ENCODE measurements at places on chromosomes 3 and 15. TPM values are rescaled to one million over a fixed set of nuclear protein-coding genes. Genes with fewer than 3 reads are reported as not detected.

SCG3 gene
- total RNA-seq, result not detected

TPRG1 gene
- 8.0 TPM for total RNA-seq

SLMAP gene
- 22.2 TPM for total RNA-seq

HIGD2B gene
- 0.24 TPM for total RNA-seq

LRRK1 gene
- total RNA-seq, result 2.9 TPM

GRAMD2A gene
- not detected for total RNA-seq

GRCh38 chr3:185631508-185632206, 45.6 kb downstream of the SENP2 start:
- DNase-seq, result no peak
- no peak overlapping the region for H3K27ac ChIP-seq
- no peaks in the 10 kb centered on the region for H3K27me3 ChIP-seq
- peaks cover 4% of the 10 kb centered on the region for H3K36me3 ChIP-seq
- H3K4me3 ChIP-seq, result no peak overlapping the region

DNA sequence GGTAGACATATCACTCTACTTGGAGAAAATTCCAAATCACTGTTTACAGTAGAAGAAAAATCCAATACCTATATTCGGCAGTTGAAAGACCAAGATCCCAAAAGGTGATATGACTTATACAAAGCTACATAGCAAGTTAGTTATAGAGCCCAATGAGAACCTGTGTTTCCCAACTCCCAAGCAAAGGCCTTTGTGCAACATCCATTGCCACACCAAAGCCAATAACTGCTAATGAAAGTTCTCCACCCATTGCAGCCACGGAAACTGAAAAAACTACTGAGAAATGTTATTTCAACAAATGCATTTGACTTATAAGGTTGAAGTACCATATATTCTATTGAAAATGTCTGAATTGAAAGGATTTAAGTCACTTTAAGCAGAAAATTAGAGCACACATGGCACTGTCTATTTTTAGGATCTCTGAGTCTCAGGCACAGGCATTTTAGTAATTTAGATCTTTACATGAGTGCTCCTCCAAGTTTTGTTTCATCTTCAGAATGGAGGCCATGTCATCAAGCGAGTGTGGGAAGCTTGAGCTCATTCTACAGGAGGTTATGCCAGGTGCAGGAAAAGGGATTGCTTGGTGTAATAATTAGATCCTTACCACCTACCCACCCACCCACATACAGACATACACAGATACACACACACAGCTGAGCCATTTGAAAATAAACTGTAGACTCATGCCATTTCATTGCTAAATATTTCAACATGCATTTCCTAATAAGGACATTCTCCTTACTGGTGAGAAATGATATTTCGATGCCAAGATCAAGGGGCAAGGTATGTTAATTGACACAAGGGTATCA, 19.7 kb upstream of the ANO10 start:
- H3K4me1 ChIP-seq, result no peaks in the 10 kb centered on the region
- H3K36me3 ChIP-seq, result no peaks in the 10 kb centered on the region
- DNase-seq, result no peak
- H3K27ac ChIP-seq, result peak overlapping the region; percentile 25
- H3K4me3 ChIP-seq, result no peak overlapping the region

GRCh38 chr3:181724192-181724965, 12.7 kb downstream of the SOX2 start:
- H3K27ac ChIP-seq, result no peak overlapping the region
- H3K36me3 ChIP-seq, result no peaks in the 10 kb centered on the region
- H3K27me3 ChIP-seq, result peaks cover 4% of the 10 kb centered on the region
- no peak for DNase-seq
- peaks cover 5% of the 10 kb centered on the region for H3K4me1 ChIP-seq

DNA sequence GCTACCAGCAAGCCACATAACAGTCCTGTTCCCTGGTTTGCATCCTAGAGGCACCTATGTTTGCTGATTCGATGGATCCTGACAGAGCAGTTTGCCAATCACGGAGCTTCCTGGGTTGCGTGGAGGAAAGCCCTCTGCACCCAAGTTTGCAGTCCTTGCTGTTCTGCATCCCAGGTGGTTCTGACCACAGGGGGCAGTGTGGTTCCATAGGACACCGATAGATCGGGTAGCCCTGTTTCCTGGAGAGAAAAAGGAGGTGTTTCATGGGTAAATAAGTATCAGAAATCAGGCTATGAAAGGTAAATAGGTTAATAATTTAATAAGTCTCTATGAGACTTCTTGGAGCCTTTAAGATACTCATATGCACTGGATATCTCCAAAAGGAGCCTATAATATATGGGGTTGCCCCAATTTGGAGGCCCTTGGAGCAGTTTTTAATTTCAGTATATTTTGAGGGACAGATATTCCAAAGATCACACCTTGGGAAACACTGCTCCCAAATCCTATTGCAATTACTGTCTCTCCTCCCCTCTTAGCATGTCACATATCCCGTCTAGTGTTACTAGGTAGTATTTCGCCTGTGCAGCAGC, 194.6 kb upstream of the TPM1 start:
- no peaks in the 10 kb centered on the region for H3K27me3 ChIP-seq
- peak; percentile 82 for DNase-seq
- no peak overlapping the region for H3K27ac ChIP-seq
- H3K4me1 ChIP-seq, result peaks cover 21% of the 10 kb centered on the region
- no peak overlapping the region for H3K4me3 ChIP-seq

- H3K27ac ChIP-seq, result peak overlapping the region; percentile 79
- peak; percentile 27 for DNase-seq
- no peaks in the 10 kb centered on the region for H3K4me1 ChIP-seq
- H3K4me3 ChIP-seq, result no peak overlapping the region
- H3K27me3 ChIP-seq, result no peaks in the 10 kb centered on the region
- no peaks in the 10 kb centered on the region for H3K36me3 ChIP-seq
Observed at GRCh38 chr3:98692787-98693473, 70.2 kb upstream of the ST3GAL6 start.

DNA sequence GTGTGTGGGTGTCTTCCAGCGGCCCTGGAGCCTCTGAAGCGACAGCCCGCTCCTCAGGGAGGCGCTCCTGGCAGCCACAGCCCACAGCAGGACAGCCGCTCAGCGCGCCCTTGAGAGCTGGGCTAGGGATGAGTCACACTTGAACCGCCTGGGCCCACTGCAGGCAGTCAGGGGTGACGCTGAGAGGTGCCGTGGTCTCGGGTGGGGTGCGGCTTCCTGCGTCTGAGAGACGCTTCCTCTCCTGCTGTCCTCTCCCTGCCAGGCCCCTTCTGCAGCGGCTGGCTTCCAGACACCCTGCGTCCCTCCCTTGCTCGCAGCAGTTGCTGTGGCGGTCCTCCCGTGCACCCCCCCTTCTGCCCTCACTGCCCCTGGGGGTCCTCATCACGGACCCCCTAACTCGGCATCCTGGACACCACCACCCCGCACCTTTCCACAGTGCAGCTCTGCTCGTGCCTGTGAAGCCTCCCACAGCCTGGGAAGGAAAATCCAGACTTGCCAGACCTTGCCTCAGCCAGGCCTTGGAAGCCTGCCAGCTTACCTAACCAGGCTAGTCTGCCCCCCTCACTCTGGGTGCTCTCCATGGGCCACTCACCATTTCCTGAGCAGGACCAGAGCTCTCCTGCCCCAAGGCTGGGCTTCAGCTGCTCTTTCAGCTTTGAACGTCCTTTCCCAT, 1.1 kb upstream of the SPTBN5 start:
- H3K4me3 ChIP-seq, result no peak overlapping the region
- H3K4me1 ChIP-seq, result peaks cover 4% of the 10 kb centered on the region
- no peak for DNase-seq
- H3K27ac ChIP-seq, result no peak overlapping the region
- no peaks in the 10 kb centered on the region for H3K27me3 ChIP-seq

DNA sequence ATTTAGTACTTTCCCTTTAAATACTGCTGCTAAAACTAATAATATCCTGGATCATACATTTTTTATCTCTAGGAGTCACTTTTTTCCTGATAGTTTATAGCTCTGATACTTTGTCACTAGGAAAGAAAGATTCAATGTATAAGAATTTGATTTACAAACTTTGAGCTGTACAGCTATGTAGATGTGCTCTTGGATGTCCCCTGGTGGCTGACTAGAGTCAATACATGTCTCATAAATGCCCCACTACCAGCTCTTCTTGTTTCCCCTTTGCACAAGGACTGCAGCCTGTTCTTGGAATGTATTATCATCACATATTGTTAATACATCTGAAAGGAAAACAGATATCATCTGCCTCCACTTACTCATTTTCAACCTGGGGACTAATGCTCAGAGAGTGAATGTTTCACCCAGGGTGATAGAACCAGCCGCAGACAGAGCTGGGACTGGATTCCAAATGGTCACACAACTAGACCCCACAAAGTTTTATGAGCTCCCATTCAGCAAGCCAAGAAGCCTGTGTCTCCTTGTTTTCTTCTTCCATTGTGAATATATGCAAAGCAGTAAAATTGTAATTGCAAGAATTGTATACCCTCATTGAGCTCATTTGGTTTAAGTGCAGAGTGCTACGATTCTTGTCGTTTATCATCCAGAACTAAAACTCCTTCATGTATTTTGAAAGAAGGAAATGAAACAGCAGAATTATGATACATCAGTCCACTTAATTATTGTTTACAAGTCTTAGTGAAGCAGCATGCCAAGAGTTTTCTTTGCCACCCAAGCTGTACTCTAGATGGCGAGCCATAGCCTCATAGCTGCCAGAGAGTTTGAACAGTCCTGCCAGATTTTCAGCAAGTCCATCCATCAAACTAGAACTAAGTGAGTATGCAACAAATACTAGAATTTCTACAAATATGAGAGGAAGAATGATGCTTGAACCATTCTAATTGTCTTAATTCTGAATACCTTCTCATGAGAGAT, 261.6 kb upstream of the LMCD1 start:
- H3K4me1 ChIP-seq, result no peaks in the 10 kb centered on the region
- no peak overlapping the region for H3K27ac ChIP-seq
- no peaks in the 10 kb centered on the region for H3K36me3 ChIP-seq
- no peaks in the 10 kb centered on the region for H3K27me3 ChIP-seq

- H3K27me3 ChIP-seq, result no peaks in the 10 kb centered on the region
- no peak overlapping the region for H3K4me3 ChIP-seq
- no peaks in the 10 kb centered on the region for H3K4me1 ChIP-seq
- no peaks in the 10 kb centered on the region for H3K36me3 ChIP-seq
Observed at GRCh38 chr3:62493109-62493801, 119.9 kb upstream of the FEZF2 start.

DNA sequence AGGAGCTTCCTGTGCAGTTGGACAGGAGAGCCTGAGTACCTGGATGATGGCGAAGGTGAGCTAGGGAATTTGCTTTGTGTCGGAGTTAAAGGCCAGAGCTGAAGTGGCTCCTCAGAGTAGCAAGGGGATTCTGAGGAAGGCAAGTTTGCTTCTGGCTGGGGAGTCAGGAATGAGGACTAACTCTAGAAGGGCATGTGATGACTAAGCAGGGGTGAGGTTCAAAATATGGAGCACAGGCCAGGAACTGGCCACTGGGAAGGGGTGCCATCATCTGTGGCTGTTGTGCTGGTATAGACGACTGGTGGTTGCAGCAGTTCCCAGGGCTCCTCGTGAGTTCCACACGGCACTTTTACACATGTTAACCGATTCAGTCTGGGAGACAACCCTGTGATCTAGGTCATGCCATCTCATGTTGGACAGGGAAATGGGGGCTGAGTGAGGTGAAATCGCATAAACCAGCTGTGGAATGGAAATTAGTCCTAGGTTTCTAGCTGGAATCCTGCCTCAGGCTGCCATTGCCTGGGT, 100.8 kb downstream of the EEFSEC start:
- H3K4me3 ChIP-seq, result no peak overlapping the region
- no peak overlapping the region for H3K27ac ChIP-seq
- H3K36me3 ChIP-seq, result no peaks in the 10 kb centered on the region
- no peaks in the 10 kb centered on the region for H3K4me1 ChIP-seq
- no peaks in the 10 kb centered on the region for H3K27me3 ChIP-seq

DNA sequence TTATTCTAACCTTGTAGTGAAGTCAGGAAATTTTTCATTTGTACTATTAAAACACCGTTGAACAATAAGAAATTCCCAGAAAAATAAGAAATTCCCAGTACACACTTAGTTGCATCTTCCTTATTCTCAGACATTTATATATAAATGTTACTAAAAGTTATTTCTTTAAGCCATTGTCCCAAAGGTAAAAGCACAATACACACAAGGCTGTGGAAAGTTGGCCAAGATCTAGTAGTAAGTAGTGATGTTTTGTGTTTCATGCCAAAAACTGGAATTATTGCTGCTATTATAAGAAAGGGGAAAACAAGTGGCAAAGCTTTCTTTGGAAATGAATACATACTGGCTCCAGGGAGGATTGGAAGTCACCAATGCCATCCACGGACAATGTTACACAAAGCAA, 802.5 kb upstream of the DPPA4 start:
- no peak overlapping the region for H3K27ac ChIP-seq
- H3K27me3 ChIP-seq, result no peaks in the 10 kb centered on the region
- no peak overlapping the region for H3K4me3 ChIP-seq
- no peak for DNase-seq
- H3K36me3 ChIP-seq, result no peaks in the 10 kb centered on the region

DNA sequence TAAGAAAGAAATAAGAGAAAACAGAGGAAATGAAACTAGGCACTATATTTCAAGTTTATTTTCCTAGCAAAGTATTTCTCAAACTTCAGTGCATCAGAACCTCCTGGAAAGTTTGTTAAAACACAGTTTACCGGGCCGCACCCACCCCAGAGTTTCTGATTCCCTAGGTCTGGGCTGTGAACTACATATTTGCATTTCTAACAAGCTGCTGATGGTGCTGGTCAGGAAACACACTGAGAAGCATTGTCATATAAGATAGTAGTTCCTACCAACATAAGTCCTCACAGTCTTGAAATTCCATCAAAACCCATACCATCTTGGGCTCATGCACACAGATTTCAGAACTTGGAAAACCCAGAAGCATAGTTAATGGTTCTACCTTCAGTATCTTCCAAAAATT, 8.3 kb downstream of the SLC9A9 start:
- H3K36me3 ChIP-seq, result no peaks in the 10 kb centered on the region
- no peak overlapping the region for H3K4me3 ChIP-seq
- H3K27ac ChIP-seq, result no peak overlapping the region
- no peak for DNase-seq

DNA sequence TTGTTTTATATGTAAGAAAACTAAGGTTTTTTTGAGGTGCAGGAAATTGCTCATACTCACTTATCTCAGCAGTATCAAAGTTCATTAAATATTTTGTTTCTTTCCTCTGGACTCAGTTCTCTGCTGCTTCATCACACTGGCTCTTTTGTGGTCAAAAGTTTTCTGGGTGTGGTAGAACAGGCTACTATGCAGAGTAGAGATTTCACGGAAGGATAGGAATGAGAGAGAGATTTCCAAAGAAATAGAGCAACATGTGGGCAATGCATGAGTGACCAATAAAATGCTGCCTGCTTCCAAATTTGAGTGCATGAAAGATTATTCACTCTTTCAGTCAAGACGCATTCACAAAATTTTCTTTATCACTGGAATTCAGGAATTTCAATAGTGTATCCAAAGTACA, 577.3 kb upstream of the SEMA6D start:
- no peak overlapping the region for H3K27ac ChIP-seq
- H3K27me3 ChIP-seq, result no peaks in the 10 kb centered on the region
- H3K36me3 ChIP-seq, result no peaks in the 10 kb centered on the region
- no peak for DNase-seq
- H3K4me1 ChIP-seq, result no peaks in the 10 kb centered on the region

GRCh38 chr3:132563420-132564069, 33.5 kb upstream of the ACKR4 start:
- no peak overlapping the region for H3K27ac ChIP-seq
- no peaks in the 10 kb centered on the region for H3K27me3 ChIP-seq
- no peaks in the 10 kb centered on the region for H3K4me1 ChIP-seq
- no peak overlapping the region for H3K4me3 ChIP-seq

GRCh38 chr3:127417709-127418559, 130.1 kb upstream of the PRR20G start:
- no peak overlapping the region for H3K27ac ChIP-seq
- no peaks in the 10 kb centered on the region for H3K36me3 ChIP-seq
- H3K4me3 ChIP-seq, result no peak overlapping the region
- no peak for DNase-seq

GRCh38 chr3:120177151-120177550, 82.9 kb upstream of the GSK3B start:
- H3K27me3 ChIP-seq, result no peaks in the 10 kb centered on the region
- no peaks in the 10 kb centered on the region for H3K4me1 ChIP-seq
- no peaks in the 10 kb centered on the region for H3K36me3 ChIP-seq
- no peak overlapping the region for H3K27ac ChIP-seq
- H3K4me3 ChIP-seq, result no peak overlapping the region
